ENCODE measurements at places on chromosomes 6 and 20. TPM values are rescaled to one million over a fixed set of nuclear protein-coding genes. Genes with fewer than 3 reads are reported as not detected.

- DNase-seq = no peak
Measured at GRCh38 chr20:39800548-39800947, 838.4 kb downstream of the DHX35 start.

- DNase-seq = no peak
Measured at GRCh38 chr20:40663991-40664880, 24.8 kb downstream of the MAFB start.

- peak; percentile 56 for DNase-seq
Measured at GRCh38 chr20:47196091-47197081, 160.1 kb downstream of the ZMYND8 start.

DNA sequence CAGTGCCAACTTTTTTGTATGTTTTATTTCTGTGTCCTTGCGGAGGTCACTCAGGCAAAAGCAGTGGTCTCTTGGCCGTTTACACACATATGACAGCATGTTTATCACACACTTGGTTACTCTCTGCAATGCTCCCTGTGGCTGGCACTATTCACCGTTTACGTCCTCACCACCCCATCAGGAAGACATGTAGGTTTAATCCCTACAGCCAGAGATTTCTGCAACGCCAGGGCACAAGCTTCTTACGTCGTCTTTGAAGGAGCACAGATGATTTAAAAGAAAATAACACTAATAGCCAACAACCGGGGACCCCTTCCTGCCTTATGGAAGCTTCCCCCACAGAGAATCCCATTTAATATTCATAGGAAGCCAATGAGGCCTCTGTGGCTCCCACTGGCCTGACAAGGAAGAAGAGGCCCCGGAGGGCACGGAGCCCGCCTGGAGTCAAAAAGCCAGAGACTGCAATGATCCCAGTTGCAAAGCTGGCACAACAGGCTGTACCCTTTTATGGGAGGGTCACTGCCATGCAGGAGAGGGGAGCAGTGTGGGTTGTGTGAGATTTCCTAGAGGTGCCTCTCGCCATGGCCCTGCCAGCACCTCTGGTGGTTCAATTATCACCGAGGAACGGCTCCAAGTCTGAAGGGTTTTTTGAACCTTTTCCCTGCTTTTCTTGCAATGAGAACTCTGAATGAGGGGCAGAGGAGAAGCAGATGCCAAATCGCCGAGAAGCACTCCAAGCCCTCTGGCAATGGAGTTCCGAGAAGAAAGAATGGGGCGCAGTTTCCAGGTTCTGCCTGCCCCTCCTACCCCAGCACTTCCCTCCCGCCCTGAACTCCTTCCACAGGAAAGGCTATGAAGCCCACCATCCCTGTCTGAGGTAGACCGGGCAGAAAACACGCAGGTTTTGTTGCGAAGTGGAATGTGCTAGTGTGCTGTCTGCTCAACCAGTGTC is 96.2 kb downstream of the THBS2 start:
- peak; percentile 10 for DNase-seq

GRCh38 chr6:30163090-30163917 is at the start of gene TRIM15:
TSS of gene TRIM15 (plus strand) at chr6:30163546. CDS start at chr6:30163685, 139 bp downstream.
- DNase-seq = no peak

DNA sequence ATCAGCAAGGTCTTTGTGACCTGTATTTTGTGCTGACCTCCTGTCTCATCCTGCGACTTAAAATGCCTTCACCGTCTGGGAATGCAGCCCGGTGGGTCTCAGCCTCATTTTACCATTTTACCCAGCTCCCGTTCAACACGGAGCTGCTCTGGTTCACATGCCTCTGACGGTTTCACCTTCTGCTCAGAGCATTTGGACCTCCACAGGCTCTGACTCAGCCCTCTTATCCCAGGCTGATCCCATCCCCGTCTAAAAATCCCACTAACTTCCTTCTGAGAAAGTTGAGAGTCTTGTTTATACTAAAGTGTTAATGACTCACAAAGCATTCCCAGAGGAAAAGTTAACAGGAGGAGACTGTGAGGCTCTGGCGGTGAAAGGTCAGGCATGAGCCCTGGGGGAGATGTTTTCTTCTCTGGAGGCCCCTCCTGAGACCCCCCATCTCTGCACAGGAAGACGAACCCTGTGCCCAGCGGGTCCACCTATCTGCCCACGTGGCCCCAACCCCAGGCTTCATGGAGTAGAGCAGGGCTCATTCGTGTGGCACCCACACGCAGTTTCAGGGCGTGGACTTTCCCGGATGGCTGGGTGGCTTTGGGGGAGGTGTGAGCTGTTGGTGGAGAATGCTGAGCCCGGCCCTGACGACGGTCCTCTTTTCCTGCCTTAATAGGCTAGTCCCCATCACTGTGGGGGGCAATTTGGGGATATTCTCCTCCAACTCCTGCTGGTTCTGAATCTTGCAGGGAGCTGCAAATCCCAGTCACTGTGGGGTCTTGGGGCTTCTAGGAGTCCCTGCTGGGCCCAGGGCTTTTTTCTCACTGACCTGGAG is 3.3 kb upstream of the BIRC7 start:
- no peak for DNase-seq

DNA sequence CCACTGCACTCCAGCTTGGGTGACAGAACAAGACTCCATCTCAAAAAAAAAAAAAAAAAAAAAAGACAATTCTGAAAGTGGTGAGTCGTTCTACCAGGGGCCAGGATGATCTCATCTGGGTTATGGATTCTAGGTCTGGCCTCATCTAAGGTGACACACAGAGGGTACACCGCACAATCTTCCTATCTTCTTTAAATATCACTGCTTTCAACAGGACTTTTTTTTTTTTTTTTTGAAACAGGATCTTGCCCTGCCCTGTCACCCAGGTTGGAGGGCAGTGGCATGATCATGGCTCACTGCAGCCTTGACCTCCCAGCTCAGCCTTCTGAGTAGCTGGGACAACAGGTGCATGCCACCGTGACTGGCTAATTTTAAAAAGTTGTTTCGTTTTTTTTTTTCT is 67.7 kb downstream of the SLC16A10 start:
- no peak for DNase-seq

The PRR18 gene
- not detected for polyA plus RNA-seq

The ORC3 gene
- polyA plus RNA-seq = 24.6 TPM

Measured in ovary (tissue), 10 donors.